ENCODE measurements at places on chromosomes 5 and 9.

- DNase-seq: no peak
These were observed 142.9 kb upstream of the POU5F2 start for GRCh38 chr5:93884254-93884653.

- no peak for DNase-seq
These were observed 21.3 kb downstream of the PTTG1 start for GRCh38 chr5:160442824-160443431.

DNA sequence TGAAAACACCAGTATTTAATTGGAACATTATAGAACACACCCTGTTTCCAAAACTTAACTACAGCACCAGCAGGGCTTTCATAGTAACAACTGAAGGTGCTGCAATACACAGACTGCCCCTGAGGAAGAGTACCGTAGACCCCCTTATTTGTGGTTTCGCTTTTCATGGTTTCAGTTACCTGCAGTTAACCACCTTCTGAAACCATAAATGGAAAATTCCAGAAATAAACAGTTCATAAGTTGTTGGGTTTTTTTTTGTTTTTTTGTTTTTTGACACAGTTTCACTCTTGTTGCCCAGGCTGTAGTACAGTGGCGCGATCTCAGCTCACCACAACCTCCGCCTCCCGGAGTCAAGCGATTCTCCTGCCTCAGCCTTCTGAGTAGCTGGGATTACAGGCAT is 9.5 kb upstream of the GLDC start:
- DNase-seq: no peak

- DNase-seq: no peak
These were observed 20.7 kb upstream of the ANKRD34B start for GRCh38 chr5:80590766-80591165.

- DNase-seq: no peak
These were observed 129.7 kb upstream of the MAP3K1 start for GRCh38 chr5:56685503-56686217.
